Mucosa of gallbladder (tissue), 1 donor: ENCODE measurements at places on chromosomes 12 and 14. TPM values are rescaled to one million over a fixed set of nuclear protein-coding genes. Genes with fewer than 3 reads are reported as not detected.

EMC9 gene
- total RNA-seq, result 24.0 TPM

PZP gene
- total RNA-seq, result 0.12 TPM

TRAFD1 gene
- total RNA-seq, result 28.1 TPM

DCP1B gene
- 13.7 TPM for total RNA-seq

KRT77 gene
- not detected for total RNA-seq

SAMD15 gene
- total RNA-seq, result 3.5 TPM

SCNN1A gene
- 52.7 TPM for total RNA-seq

ACAD10 gene
- total RNA-seq, result 34.2 TPM

C1R gene
- total RNA-seq, result 303 TPM

CHGA gene
- 0.29 TPM for total RNA-seq

GDF3 gene
- total RNA-seq, result not detected

NELL2 gene
- 12.5 TPM for total RNA-seq

KSR2 gene
- total RNA-seq, result 2.4 TPM

- no peak for DNase-seq
Observed at GRCh38 chr14:47660158-47660557, 15.2 kb downstream of the MDGA2 start.

GRCh38 chr12:84689638-84690037, 223.0 kb downstream of the SLC6A15 start:
- no peak for DNase-seq

GRCh38 chr12:27931390-27931789, 41.1 kb downstream of the PTHLH start:
- no peak for DNase-seq

DNA sequence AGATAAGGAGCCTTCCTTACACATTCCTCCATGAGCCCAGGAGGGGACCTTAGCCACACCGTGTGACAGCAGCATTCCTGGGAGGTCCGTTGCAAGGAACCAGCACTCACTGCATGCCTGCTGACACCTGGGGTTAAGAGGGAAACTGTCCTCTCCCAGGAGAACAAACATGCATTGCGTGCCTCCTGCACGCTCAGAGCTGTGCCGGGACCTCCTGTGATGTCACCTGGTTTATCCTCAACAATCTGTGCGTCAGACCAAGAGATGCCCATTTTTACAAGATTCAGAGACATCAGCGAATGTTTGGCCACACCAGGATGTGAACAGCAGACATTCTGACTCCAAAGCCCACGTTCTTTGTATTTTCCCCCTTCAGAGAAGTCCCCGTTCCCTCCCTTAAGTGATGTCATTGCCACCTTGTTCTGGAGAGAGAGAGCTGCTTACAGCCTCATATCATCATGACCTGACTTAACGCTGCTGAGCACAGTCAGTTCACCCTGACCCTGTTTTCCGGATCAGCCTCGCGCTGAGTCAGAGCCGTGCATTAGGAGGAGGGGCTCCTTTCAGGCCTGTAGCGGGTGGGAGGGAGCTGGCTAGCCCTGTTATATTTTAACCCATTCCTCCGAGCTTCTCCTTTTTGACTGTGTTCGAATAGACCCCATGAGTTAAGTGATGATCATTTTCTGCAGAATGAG, 36.2 kb downstream of the TMEM120B start:
- DNase-seq, result peak; percentile 40

GRCh38 chr14:70784886-70785285, 24.4 kb downstream of the MAP3K9 start:
- no peak for DNase-seq

DNA sequence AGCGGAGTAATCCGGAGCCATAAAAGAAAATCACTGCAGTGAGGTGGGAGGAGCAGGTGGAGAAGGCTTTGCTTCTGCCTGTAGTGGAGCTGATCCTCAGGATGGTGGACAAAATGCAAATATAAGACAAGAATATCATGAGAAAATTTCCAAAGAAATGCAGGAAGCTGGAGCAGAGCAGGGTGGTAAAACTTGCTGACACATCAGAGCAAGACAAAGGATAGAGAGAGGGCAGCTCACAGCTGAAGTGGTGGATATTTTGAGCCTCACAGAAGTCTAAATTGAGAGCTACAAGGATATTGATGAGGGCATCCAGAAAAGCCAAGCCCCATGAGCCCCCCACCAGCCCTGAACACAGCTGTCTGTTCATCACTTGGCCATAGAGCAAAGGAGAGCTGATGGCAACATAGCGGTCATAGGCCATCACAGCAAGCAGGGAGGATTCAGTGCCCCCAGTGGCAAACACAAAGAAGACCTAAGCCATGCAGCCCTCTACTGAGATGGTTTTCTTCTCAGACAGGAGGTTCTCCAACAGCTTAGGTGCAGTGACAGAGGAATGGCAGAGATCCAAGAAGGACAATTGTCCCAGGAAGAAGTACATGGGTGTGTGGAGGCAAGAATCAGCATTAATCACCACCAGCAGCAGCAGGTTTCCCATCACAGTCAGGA, 30.0 kb upstream of the ANP32D start:
- no peak for DNase-seq

DNA sequence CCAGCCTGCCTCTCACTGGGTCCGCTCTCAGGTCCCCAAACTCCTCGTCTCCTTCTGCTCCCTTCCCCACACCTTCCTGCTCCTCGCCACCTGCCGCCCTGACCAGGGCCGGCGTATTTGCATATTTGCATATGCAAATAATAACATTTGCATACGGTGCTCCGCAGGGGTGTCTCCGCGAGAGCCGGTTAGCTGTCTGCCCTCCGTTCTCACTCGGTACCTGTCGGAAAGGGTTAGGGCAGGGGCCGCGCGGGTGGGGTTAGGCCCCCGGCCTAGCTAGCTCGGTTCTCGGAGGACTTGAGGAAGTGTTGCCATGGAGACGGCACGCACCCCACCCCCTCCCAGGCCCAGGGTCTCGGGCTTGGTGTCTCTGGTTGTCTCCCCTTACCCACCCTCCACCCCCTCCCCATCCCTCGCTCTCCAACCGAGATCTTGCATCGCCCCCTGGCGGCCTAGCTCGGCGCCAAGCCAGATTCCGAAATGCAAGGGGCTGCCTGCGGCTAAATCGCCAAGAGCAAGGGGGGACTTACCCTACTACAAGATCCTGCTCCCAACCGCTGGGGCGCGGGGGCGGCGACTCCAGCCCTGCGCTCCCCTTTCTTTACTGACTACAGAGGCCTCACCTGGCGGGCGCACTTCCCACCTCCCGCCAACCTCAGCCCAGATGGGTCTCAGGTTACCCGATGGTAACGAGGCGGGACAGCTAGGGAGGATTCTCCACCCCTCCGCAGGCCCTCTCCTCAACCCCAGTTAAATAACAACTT, 8.1 kb downstream of the STAC3 start:
- no peak for DNase-seq

- DNase-seq, result no peak
Observed at GRCh38 chr14:26621364-26621763, 23.5 kb upstream of the NOVA1 start.

DNA sequence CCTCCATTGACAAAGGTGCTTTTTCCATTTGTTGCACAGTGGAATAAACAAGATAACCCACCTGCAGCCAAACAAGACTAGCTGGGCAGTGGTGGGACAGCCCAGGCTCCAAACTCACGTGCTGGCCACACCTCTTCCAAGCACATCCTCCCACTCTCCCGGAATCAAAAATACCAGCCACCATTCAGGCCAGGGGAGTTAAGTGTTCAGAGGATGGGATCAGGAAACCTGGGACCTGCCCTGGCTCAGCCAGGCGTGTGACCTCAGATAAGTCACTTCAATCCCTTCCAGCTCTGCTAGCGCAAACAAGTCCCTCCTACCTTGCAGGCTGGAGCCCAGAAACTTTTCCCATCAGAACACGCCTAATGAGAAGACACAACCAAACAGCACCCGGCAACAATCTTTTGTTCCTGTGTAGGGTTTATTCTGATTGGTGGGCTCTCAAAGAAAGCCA, 43.3 kb downstream of the ACTN1 start:
- peak; percentile 63 for DNase-seq

- peak; percentile 62 for DNase-seq
Observed at GRCh38 chr12:116559162-116559935, at the start of gene MAP1LC3B2. MAP1LC3B2 (plus strand) TSS chr12:116559381; CDS start chr12:116575943, 16,562 bp downstream.

GRCh38 chr12:112375105-112375504, 7.1 kb downstream of the HECTD4 start:
- no peak for DNase-seq

GRCh38 chr14:68703093-68703492, 89.8 kb downstream of the ZFP36L1 start:
- DNase-seq, result no peak

GRCh38 chr14:45252366-45253069, 484 bp downstream of the MIS18BP1 start:
- DNase-seq, result no peak

GRCh38 chr12:62288328-62288727, 28.1 kb downstream of the USP15 start:
- no peak for DNase-seq

GRCh38 chr12:130489293-130489692, 151.6 kb downstream of the PIWIL1 start:
- DNase-seq, result no peak

DNA sequence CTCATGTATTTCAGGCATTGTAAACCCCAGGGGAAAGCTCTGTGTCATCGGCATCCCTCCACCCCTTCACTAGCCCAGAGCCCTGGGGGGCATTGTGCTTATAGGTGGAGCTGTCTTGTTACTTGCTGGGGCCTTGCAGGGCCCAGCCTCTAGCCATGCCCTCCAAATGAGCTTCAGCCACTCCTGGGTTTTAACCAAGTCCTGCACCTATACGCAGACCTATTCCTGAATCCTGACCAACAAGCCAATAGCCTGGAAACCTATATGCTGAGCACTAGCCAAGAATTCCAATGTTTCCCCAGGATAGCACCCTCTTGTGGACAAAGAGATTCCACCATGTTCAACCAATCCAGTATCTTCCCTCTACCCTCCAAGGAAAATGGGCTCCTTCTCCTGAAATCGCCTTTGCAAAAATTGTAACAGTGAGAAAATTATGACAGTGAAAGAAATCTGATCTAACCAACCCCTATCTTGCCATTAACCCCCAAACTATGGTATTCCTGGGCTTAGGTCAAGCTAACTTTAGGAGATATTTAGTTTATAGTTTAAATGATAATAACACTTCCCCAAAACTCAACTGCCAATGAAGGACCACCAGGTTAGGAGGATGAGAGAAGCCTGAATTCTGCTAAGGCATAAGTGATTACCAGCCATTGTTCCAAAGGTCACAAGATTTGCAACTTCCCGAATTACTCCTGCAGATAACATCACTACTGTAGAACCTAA, 55.5 kb downstream of the TTC7B start:
- DNase-seq, result no peak

DNA sequence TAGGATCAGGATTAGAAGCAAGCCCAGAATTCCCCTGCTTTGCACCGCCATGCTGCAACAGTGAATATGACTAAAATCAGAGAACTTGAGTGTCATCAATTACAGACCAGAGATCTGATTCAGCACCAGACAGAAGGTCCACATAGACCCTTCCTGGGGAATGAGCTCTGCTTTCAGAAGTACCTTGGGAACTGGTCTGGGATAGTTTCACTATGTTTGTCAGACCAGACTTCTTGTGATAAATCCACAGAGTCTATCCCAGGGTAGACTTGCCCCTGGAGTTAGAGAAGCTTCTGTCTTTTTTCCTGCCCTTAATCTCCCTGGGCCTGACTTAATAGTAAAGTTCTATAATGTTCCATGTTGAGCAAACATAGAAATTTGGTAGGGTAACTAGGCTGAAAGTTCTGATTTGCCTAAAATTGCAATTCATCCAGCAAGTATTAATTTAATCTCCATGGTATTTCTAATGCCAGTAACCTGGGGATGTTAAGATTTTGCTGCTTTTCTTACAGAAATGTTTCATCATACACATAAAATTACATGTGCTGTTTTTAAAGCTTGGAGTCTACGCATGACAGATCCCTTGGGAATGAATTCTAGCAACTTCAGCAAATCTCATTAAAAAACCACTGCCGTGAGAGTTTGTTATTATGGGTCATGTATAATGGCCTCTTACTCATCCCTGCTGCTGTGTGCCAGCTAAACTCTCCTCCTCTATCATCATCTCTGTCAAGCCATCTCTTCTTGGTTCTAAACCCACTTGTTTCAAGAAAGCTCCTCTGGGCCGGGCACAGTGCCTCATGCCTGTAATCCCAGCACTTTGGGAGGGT, 61.3 kb upstream of the METAP2 start:
- DNase-seq, result no peak

GRCh38 chr14:71933001-71933587, 865 bp downstream of the RGS6 start:
- no peak for DNase-seq

GRCh38 chr12:42534184-42534838, 55.2 kb downstream of the PRICKLE1 start:
- no peak for DNase-seq

DNA sequence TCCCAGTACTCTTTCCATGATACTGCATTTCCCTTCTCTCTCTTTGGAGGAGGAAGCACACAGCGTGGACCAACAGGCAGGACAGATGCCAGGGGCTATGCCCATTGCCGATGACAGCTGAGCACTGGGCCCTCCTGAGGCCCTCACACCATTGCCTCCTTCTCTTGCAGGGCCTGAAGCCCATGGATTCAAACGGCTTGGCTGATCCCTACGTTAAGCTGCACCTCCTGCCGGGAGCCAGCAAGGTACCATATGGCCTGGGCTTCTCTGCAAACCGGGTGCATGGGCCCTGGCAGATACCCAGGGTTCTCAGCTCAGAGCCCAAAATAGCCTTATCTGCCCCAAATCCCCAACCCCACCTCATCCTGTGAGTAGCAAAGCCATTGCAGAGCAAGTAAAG, 25.2 kb upstream of the OAS1 start:
- no peak for DNase-seq

DNA sequence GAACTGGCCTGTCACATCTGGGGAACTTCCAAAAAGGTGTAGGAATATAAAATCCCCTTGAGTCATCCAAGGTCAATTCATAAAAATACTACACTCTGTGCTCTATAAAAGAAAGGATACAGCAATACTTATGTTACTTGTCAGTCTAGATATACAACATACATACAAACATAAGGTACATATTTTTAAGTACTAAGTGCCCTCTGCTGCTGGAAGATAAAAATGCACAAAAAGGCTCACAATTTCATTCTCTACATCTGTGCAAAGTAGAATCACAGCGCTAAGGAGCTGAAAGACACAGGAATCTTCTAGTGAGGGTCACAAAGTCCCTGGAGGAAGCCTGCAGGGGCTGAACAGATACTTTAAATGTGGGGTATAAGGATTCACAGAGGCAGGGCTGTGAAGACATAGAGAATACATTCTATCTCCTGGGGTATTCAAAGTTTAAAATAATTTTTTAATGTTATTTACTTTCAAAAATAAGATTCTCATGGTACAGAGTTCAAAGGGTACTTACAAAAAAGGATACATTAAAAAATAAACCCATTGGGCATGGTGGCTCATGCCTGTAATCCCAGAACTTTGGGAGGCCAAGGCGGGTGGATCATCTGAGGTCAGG, 10.2 kb upstream of the GOLGA5 start:
- peak; percentile 68 for DNase-seq

- no peak for DNase-seq
Observed at GRCh38 chr12:131559517-131560516, 151.1 kb upstream of the SFSWAP start.

GRCh38 chr14:85599939-85600338, 70.0 kb downstream of the FLRT2 start:
- no peak for DNase-seq

GRCh38 chr14:68856572-68856971, 63.7 kb upstream of the ZFP36L1 start:
- no peak for DNase-seq

GRCh38 chr12:130166306-130166705, 4.0 kb downstream of the FZD10 start:
- DNase-seq, result no peak
